Right cardiac atrium (tissue), 5 donors: ENCODE measurements at places on chromosomes 4 and X.

DNA sequence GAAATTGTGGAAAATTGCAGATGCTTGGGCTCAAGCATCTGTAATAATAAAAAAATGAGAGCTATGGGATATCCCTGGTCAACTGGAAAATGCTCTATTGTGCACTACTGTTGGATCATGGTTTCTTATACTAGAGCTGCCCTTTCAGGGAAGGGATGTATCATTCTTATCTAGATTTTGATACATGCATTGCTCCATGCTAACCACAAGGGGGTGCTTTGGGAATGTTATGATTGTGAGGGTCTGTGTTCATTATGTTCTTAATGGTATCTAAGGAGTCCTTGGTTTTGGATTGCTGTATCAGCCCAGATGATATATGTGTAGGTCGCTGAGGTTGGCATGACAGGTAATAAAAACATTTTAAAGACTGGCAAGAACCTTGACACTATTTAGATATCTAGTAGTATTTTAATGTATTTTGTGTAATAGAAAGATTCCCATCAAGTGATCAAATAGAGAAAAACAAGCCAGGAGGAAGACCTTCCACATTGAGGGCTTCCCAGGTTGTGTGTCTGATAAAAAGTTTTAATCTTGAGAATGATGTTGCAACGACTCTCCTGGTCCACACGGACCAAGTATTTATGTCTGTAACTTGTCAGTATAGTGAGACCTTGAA lies 49.2 kb upstream of the TLR2 start:
- DNase-seq, result no peak

DNA sequence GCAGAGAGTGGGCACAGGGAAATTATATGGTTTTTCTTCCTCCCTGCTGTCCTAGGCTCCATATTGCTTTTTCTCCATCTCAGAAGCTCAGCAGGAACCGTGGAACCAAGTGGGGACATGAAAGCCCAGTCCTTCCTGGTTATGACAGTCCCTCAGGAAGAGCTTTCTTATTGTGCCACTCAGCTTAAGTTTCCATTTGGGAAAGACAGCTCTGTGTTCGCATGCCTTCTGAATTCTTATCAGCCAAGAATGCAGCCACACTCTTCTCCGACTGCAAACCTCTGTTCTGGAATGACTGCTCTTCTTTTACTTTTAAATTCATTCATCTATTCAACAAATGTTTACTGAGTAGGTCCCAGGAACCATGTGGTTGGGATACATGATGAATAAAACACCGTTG lies 58.0 kb upstream of the PPARGC1A start:
- no peak for DNase-seq

DNA sequence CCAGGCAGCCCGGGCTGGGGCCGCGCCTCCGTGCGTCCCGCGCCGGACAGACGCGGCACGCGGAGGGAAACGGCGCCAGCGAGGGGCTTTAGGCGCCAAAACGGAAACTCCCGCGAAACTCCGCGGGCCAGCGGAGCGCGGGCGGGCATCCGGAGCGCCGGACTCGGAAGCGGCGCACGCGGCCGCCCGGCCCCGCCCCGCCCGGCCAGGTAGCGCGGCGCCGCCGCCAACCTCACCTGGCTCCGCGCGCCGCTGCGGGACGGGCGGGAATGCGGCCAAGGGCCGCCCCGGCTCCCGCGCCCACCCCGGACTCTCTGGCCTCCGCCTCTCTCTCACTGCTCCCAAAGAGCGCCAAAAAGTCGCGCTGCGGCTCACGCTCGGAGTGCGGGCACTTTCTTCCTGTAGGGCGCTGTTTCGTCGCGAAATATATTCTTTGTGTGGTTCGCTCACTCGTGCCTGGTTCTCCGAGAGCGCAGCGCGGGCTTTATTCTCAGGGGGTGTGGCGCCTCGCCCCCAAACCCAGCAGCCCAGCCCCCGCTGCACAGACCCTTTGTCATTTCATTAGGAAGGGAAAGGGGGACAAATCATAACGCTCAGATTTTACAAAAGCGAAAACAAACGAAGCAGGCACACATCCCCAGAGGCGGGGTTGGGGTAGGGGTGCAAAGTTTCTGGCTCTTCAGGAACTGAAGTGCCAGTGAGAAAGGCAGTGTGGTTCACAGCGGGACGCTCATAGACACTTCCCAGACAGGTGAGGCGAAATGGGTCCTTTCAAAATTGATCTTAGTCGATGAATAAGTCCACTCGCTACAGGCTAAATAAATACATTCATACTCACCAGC lies 961 bp upstream of the MBNL3 start:
- DNase-seq, result peak; percentile 71

DNA sequence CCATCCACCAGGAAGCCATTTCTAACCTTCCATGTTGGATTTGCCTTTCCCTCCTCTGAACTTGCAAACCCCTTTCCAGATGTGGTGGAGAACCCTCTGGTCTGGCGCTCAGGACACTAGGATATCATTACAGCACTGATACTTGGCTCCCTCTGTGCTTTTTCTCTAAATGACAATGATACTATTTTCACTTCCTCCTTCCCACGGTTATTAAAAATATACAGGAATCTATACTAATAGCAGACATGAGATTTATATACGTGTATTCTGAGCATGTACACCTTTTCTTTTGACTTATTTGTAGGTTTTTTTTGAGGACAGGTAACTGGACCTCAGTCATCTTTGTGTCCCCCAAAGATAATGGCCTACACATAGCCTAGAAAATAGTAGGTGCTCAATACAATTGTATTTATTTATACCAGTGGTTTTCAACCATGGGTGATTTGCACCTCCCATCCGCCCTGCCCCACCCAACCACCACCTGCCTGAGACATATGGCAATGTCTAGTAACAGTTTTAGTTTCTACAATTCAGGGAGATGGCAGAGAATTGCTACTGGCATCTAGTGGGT lies 60.4 kb upstream of the PLAC8 start:
- DNase-seq, result no peak

GRCh38 chrX:39893417-39894338 lies 204.1 kb downstream of the BCOR start:
- DNase-seq, result no peak
